Activated T-cell treated with anti-CD3 and anti-CD28 coated beads, Interleukin-2, amount 50 U/mL, for 72 hours (primary cell): ENCODE measurements at places on chromosomes 5 and 9. TPM values are rescaled to one million over a fixed set of nuclear protein-coding genes. Genes with fewer than 3 reads are reported as not detected.

The ZNF483 gene
- 3.4 TPM for total RNA-seq

GRCh38 chr5:159890141-159890540 is 26.1 kb upstream of the ADRA1B start:
- no peaks in the 10 kb centered on the region for H3K36me3 ChIP-seq
- no peak overlapping the region for H3K4me3 ChIP-seq
- peaks cover 24% of the 10 kb centered on the region for H3K27me3 ChIP-seq
- DNase-seq: no peak
- H3K4me1 ChIP-seq: no peaks in the 10 kb centered on the region
- no peak overlapping the region for H3K27ac ChIP-seq

DNA sequence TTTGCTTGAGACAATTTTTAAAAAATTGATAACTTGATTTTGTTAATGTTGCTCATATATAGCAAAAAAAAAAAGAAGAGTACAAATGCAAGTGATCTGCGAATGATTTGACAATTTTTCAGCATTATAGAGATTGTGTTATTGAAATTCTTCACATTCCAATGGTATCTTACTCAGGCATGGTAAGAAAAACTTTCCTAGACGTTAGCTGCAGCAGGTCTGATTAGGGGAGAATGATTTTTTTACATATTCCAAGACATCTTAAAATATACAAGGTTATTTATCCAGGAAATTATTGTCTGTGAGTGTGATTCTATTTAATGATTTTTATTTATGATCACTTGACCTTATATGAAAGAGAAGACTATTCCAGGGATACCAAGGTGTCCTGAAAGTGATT is 361.9 kb downstream of the MAT2B start:
- no peak for DNase-seq
- no peak overlapping the region for H3K27ac ChIP-seq
- no peaks in the 10 kb centered on the region for H3K4me1 ChIP-seq
- H3K27me3 ChIP-seq: no peaks in the 10 kb centered on the region
- H3K36me3 ChIP-seq: no peaks in the 10 kb centered on the region

The C5 gene
- total RNA-seq: 3.5 TPM

The RRAGA gene
- 41.6 TPM for total RNA-seq
